ENCODE measurements at places on chromosomes 3 and 15.

DNA sequence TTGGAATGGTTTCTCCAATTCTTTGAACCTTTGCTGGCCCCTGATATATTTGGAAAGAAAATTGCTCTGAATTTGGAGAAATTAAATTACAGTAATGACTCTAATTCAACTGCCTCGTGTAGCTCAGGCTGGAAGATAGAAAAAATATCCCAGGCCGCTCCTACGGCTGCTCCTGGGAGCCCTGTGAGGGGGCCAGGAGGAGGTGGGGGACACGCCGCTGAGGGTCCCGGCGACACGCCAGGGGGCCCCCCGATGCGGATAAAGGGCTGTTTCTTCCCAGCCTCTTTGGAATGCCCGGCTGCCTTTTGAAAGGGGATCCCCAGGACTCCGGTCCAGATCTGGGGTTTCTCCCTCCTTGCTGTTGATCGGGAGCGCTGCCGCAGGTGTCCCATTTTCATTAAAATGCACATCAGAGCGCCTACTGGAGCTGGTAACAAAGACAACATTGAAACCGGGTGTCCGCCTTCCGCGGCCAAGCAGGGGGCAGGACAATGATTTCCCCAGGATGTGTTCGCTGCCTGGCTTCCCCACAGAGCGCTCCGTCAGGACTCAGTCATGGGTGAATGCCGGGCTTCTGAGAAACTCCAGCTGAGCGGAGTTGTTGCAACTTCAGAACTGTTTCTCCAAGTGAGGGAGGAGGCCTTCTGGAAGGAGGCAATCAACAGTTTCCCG lies 200.1 kb upstream of the KBTBD8 start:
- DNase-seq: no peak

DNA sequence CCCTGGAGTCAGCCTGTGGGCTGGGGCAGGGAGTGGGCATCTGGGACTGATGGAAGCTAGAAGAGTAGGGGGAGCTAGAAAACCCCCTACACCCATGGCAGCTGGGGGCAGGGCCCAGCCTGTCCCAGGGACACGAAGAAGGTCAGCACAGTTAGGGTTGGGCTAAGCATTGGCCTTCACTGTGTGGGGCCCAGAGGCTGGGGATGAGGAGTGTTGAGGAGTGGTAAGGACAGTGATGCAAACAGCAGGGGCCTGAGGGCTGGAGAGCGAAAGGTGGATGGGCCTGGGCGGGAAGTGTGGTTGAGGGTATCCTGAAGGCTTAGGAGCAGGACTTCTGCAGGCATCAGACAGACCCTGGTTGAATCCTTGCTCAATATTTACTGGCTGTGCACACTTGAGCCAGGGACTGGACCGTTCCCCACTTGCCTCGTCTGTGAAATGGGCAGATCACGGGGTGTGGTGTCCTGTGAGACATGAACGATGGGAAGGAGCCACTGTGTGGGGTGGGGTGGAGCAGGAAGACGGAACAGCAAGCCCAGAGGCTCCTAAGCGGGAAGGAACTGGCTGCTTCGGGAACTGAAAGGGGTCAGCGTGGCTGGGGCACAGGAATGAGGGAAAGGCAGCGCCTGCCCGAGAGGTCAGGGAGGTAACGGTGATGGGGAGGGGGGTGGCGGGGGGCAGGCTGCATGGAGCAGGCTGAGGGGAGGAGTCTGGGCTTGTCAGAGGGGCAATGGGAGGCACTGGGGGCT lies 7.3 kb downstream of the PRKCD start:
- no peak for DNase-seq

GRCh38 chr15:91925794-91926193 lies 72.3 kb downstream of the SLCO3A1 start:
- no peak for DNase-seq

GRCh38 chr3:14728113-14728512 lies 53.2 kb downstream of the C3orf20 start:
- DNase-seq: no peak

DNA sequence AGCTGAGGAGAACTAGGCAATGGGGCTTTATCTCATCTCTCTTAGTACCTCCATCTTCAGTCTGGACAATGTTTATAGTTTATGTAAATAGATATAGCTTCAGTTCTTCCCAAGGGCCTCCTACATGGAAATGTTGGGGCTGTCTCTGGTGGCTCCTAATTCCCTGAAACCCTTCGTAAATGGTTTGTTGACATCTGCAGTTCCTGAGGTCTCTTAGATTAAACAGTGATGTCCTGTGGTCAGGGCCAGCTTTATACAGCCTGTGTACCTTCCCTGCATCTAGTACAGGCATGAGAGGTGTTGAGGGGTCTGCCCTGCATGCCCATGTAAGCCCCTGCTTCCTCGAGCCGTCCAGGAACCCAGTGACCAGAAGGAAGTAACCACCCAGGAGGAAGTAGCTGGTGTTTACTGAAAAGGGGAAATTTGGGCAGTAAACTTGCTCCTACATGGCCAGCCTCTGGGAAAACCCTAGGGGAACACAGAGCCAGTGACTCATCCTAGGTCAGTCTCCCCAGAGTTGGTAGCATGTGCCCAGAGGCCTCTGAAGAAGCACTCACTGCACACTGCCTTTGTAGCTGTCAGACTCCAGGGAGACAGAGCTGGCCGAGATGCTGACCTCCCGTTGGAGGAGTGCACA lies 4.7 kb upstream of the TBC1D2B start:
- DNase-seq: no peak

DNA sequence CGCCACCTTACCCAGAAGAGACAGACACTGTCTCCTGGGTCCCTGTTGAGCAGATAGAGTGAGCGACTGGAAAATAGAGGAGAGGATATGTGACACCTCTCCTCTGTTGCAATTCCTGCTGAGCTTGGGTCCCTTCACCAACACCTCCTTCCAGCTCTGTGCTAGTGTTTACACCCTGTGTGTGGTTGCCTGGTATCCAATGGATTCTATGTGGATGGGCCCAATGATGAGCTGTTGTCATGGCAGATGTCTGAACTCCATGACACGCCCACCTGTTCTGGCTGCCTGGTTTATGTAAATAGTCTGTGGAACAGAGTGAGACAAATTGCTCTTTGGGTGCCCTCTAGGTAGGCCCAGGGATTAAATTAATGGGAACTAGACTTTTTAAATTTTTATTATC lies 23.7 kb downstream of the RBM5 start:
- DNase-seq: no peak

- DNase-seq: no peak
Measured at GRCh38 chr3:105823149-105823867, 45.5 kb downstream of the CBLB start.

DNA sequence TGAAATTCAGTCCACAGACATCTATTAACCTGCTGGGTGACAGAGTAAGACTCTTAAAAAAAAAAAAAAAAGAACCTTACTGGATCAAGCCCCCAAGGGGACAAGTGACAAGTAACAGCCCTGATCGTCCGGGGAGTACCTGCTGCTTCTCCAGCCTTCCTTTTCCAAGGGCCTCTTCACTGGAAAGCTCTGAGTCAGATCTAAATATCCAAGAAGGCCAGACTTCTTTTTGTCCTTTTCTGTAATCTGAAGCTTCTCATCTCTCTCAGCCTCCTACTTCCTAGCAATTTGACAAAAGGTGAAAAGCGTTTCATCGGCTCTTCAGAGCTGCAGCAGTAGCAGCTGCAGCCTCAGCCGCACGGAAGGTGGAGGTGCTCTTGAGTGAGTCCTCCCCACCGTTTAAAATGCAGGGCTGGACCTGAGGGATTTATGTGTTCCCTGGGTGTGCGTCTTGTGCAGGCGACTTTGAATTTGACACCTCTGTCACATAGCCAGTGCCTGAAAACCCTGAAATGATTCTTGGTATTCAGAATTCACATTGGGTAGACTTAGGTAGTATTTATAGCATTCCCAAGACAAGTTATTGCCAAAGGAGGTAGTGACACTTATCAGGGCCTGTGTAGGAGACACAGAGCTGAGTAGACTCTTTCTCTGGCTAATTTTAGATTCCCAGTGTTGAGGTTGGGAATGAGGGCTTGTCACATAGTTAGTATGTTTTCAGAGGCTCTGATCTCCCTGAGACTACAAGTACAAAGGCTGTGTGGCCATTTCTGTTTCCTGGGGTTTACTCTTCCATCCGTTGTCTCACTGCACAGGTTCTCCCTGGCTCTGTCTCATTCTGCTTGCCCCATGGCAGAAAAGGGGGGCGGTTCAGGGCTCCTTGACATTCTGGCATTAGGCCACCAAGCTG lies 291.2 kb upstream of the C2CD4B start:
- no peak for DNase-seq

- no peak for DNase-seq
Measured at GRCh38 chr15:65342493-65342892, 35.3 kb downstream of the IGDCC3 start.

- no peak for DNase-seq
Measured at GRCh38 chr3:149977386-149977785, 6.7 kb upstream of the PFN2 start.

DNA sequence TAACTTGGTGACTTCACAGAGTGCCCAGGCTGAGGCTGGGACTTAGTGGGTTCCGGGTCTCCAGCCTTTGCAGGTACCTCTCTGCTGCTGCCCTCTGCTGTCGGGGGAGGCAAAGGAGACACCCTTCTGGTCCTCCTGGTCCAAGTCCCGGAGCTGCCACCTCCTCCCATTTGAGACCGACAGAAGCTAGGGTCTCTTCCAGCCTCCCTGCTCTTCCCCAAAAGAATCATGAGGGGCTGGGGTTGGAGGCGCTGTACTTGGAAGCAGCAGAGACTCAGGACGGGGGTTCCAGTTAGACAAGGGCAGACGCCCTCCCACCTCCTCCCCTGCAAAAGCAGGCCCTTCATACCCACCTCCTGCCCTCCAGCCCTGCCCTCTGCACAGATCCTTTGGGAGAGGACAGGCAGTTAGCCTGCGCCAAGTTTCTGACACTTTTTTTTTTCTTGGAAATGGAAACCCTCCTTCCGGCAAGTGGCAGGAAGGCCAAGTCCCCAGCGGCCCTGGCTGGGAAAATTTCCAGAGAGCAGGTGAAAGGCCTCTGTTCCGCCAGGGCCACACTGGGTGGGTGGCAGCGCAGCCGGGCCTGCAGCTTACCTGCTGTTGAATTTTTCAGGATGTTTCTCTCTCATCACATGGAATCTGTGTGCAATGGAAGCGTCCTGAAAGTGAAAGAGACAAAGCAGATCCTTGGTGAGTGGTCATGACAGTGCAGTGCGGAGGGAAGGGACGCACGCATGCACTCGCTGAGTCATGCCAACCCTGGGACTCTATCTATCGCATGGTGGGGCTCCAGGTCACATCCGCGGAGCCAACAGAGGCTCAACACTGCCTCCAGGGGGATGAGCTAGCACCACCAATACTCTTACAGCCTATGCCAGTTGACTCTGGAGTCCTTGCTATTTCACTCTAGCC lies 119.9 kb downstream of the DGKG start:
- DNase-seq: peak; percentile 15

DNA sequence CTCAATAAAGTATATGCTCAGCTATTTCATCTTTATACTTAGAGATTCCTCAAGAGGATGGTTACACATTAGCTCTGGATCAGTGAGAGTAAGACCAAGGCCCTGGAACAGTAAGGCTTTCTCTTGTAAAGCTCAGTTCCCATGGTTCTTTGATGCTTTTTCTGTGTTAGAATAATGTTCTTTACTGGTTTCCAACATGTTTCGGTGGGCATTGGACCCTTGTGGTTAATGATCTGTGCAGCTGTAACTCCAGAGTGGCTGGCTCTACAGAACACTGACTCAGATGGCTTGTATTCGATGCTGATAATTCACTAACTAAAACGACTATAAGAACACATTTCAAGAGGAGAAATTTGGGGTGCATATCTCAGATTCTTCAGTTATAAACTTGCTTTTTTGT lies 114.7 kb downstream of the AKAP13 start:
- DNase-seq: no peak

DNA sequence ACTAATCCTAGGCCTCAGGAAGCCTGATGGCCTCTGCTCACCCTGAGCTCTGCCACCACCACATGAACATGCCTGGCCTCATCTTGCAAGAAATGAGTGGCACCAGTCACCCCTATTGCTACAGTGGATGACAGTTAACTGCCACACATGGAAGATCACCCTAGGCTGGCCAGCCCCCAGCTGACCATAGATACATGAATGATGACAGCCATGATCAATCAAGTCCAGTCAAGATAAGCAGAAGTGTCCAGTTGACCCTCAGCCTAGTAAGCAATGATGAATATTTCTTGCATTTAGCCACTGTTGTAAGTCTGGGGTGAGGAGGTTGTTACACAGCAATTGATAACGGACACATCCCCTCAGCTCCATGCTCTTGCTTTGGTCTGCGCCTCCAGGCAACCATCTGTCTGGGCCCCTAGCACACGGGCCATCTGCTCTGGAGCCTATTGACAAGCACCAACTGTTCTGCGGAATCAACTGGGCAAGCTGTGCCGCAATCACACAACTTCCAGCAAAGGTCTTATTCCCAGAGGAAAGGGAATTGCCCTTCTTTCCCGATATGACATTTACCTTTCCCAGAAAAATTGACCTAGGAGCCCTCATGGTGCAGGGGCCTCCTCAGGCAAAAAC lies 2.2 kb upstream of the LYZL4 start:
- DNase-seq: no peak

GRCh38 chr3:172836390-172836997 lies 86.0 kb downstream of the ECT2 start:
- DNase-seq: no peak

DNA sequence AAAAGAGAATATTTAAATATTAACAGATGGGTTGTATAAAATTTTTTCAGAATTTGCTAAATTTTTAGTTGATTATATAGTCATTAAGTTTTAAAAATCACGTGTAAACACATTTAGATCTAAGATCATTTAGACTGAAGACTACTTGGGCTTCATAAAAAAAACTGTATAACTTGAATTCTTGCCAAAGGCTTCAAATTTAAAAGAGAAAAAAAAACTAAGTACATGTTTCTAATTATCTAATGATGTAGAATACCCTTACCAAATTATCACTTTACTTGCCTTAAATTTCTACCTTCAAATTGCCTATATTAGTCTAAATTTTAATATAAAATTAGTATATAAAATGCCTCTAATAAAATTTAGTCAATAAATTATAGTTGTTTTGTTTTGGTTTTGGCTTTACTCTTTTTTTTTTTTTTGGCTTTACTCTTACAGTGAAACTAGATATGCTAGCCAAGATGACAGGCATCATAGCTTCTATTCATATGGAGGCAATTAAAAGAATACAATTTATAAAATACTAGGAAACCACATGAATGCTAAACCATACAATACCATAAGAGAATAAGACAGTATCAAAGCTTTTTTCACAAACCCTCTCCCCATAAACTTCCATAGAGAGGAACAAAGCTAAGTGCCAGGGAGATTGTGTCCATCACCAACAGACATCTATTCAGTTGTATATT lies 183.1 kb upstream of the KCNMB2 start:
- DNase-seq: no peak

GRCh38 chr3:41234823-41235721 lies 35.8 kb downstream of the CTNNB1 start:
- no peak for DNase-seq

DNA sequence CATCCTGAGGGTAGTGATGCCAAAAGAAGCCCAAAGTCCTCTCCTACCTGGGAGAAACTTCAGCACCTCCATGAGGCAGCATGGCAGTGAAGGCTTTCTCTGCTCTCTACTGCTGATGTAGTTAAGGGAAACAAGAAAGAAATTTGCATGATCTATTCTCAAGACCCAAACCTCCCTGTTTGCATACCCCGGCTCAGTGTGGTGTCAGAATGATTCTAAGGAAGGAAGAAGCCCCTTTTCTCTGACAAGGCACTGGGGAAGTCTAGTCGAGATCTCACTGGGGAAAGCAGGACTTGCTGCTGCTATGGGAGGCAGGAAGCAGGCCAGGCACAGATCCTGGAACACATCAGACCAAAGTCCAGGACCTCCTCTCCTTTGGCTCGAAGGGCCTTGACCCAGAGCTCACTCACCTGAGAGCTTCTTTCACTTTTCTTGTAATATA lies 89.4 kb upstream of the ICE2 start:
- DNase-seq: no peak

GRCh38 chr3:16055606-16056211 lies 118.8 kb upstream of the GALNT15 start:
- no peak for DNase-seq
